ENCODE measurements at places on chromosomes 4 and X. TPM values are rescaled to one million over a fixed set of nuclear protein-coding genes. Genes with fewer than 3 reads are reported as not detected.

- no peak overlapping the region for H3K27ac ChIP-seq
- H3K27me3 ChIP-seq, result no peaks in the 10 kb centered on the region
- H3K4me1 ChIP-seq, result no peaks in the 10 kb centered on the region
- H3K4me3 ChIP-seq, result no peak overlapping the region
These were observed 37.8 kb downstream of the PHKA2 start for GRCh38 chrX:18946157-18946556.

DNA sequence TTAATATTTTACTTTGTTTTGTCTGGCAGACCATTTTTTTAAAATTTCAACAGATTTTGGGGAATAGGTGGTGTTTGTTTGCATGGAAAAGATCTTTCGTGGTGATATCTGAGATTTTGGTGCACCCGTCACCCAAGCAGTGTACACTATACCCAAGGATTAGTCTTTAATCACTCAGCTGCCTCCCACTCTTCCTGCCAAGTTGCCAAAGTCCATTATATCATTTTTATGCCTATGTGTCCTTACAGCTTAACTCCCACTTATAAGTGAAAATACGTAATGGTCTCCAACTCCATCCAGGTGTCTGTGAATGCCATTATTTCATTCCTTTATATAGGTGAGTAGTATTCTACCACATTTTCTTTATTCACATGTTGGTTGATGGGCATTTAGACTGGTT lies 281.7 kb upstream of the GK2 start:
- DNase-seq, result no peak
- H3K27ac ChIP-seq, result no peak overlapping the region
- H3K27me3 ChIP-seq, result no peaks in the 10 kb centered on the region
- no peaks in the 10 kb centered on the region for H3K36me3 ChIP-seq

DNA sequence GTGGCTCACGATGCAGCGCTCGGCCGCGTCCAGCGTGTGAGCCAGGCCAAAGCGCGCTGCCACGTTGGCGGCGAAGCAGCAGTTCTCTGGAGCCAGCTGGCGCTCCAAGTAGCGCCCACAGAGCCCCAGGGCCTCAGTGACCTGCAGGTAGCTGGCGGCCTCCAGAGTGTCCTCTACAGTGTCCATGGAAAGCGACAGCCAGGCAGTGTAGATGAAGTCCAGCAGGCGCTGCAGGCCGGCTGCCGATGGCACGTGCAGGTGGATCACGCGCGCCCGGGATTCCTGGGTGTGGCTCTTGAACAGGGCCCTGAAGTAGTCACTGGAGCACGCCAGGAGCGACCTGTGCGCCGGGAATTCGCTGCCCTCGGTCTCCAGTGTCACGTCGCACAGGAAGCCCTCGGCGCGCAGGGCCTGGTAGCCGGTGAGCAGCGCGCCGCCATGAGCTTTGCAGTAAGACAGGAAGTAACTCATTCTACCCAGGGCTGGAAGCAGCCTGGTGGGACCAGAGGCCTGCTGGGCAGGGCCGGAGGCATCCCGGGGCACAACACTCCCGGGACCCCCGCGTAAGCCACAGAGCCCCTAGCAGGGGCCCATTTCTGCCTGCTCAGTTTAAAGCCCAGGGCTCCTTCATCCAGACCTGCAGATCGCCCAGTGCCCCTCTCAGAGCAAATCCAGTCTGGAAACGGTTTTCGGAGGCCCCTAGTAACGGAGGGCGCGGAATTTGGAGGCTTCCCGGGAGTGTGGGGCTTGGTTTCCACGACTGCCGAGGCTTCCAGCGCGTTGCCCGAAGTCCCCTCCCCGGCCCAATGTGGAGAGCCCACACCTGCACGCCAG lies 595 bp downstream of the KLHL34 start:
- H3K4me3 ChIP-seq, result no peak overlapping the region
- no peak for DNase-seq
- no peaks in the 10 kb centered on the region for H3K4me1 ChIP-seq
- no peaks in the 10 kb centered on the region for H3K36me3 ChIP-seq
- peaks cover 10% of the 10 kb centered on the region for H3K27me3 ChIP-seq

GRCh38 chr4:31016322-31017061 lies 296.3 kb downstream of the PCDH7 start:
- no peak overlapping the region for H3K4me3 ChIP-seq
- no peaks in the 10 kb centered on the region for H3K4me1 ChIP-seq
- no peak overlapping the region for H3K27ac ChIP-seq
- no peaks in the 10 kb centered on the region for H3K36me3 ChIP-seq
- no peaks in the 10 kb centered on the region for H3K27me3 ChIP-seq

DNA sequence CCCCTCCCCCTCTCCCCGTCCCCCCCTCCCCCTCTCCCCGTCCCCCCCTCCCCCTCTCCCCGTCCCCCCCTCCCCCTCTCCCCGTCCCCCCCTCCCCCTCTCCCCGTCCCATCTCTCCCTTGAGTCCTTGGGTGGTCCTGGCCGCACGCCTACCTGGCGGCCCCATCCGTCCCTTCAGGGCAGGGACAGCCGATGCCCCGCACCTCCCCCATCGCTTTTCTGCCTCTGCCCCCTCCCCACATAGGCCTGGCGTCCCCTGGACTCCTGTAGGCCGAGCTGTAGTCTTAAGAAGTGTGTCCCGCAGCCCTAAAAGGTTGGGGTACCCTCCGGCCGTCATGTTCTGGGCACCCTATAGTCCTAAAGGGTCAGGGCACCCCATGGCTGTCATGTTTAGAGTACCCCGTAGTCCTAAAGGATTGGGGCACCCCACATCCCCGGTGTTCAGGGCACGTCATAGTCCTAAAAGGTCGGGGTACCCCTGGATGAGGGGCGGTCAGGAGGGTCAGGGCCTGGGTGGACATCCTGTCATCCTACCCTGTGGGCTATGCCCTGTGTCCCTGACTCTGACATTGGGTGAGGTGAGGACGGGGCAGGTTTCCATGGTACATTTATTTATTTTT lies 10.8 kb upstream of the GTPBP6 start:
- H3K4me1 ChIP-seq, result peaks cover 11% of the 10 kb centered on the region
- H3K27me3 ChIP-seq, result peaks cover 22% of the 10 kb centered on the region
- H3K27ac ChIP-seq, result no peak overlapping the region
- H3K4me3 ChIP-seq, result no peak overlapping the region
- DNase-seq, result no peak

DNA sequence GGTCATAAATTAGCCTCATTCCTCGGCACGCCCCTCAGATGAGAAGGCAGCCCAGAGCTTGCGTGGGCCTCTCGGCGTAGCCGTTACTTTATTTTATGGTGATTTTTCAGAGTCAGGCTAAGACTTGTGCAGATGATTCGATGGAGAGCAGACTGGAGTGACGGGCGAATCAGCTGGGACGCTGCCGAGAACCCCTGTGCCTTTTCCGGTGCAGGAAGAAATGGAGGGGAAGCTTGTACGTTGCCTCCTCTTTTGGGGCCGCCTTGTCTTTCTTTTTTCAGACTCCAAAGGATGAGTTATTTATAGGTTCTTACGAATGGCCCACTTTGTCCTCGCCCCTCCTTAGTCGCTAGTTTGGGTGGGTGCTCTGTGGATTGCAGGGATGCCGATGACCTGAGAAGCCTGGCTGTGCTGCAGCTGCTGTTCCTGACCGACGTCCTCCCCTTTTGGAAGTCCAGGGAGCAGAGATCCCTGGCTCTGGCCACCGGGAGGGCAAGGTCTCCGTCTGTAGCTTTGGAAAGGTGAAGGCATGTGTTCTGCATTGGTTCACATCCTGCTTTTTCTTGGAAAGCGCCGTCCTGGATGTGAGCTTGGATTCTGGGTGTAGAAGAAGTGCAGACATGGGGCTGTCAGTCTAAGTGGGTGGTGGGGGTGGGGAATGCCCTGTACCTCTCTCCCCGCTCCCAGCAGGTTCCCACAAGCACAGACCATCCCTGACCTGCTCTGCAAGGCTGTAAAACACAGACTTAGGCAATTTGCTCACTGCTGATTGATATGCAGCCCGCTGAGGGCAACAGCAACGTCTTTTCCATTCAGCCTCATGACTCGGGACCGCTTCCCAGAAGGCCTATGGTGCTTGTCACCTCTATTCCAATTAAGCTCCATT lies 9.3 kb downstream of the SORCS2 start:
- peak; percentile 18 for DNase-seq
- no peaks in the 10 kb centered on the region for H3K4me1 ChIP-seq
- no peak overlapping the region for H3K27ac ChIP-seq
- H3K27me3 ChIP-seq, result peaks cover 3% of the 10 kb centered on the region
- H3K36me3 ChIP-seq, result no peaks in the 10 kb centered on the region

- H3K36me3 ChIP-seq, result no peaks in the 10 kb centered on the region
- DNase-seq, result no peak
- H3K4me3 ChIP-seq, result no peak overlapping the region
- H3K27ac ChIP-seq, result no peak overlapping the region
- no peaks in the 10 kb centered on the region for H3K4me1 ChIP-seq
These were observed 15.4 kb downstream of the IRAK1 start for GRCh38 chrX:154004315-154004714.

GRCh38 chrX:68652326-68653170 lies 5.1 kb downstream of the STARD8 start:
- no peaks in the 10 kb centered on the region for H3K36me3 ChIP-seq
- H3K4me3 ChIP-seq, result no peak overlapping the region
- H3K27me3 ChIP-seq, result no peaks in the 10 kb centered on the region
- no peak for DNase-seq
- no peak overlapping the region for H3K27ac ChIP-seq

GRCh38 chr4:134948110-134948642 lies 746.6 kb upstream of the PABPC4L start:
- DNase-seq, result no peak
- H3K4me1 ChIP-seq, result no peaks in the 10 kb centered on the region
- no peak overlapping the region for H3K27ac ChIP-seq
- no peak overlapping the region for H3K4me3 ChIP-seq
- no peaks in the 10 kb centered on the region for H3K27me3 ChIP-seq

GRCh38 chrX:45801554-45801953 lies 600.9 kb upstream of the DIPK2B start:
- H3K36me3 ChIP-seq, result no peaks in the 10 kb centered on the region
- no peak for DNase-seq
- no peak overlapping the region for H3K27ac ChIP-seq
- H3K4me1 ChIP-seq, result no peaks in the 10 kb centered on the region

DNA sequence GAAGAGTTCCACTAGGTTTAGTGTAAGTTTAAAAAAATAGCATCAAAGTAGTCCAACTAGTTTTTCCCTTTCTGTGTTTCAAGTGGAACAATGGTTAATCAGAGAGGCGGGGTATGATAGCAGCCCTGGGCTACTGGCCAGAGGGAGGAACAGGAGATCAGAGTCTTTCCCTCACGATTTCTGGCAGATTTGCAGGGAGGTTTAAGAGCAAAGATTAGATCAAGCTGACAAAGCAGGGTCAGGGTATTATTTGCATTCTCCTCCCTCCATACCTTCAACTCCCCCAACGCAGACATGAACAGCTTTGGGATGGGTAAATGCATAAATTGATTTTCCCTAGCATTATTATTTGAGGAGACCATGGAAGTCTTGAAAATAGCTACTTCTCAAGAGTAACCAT lies 277.6 kb upstream of the DIAPH2 start:
- H3K4me3 ChIP-seq, result no peak overlapping the region
- H3K36me3 ChIP-seq, result no peaks in the 10 kb centered on the region
- no peak overlapping the region for H3K27ac ChIP-seq

DNA sequence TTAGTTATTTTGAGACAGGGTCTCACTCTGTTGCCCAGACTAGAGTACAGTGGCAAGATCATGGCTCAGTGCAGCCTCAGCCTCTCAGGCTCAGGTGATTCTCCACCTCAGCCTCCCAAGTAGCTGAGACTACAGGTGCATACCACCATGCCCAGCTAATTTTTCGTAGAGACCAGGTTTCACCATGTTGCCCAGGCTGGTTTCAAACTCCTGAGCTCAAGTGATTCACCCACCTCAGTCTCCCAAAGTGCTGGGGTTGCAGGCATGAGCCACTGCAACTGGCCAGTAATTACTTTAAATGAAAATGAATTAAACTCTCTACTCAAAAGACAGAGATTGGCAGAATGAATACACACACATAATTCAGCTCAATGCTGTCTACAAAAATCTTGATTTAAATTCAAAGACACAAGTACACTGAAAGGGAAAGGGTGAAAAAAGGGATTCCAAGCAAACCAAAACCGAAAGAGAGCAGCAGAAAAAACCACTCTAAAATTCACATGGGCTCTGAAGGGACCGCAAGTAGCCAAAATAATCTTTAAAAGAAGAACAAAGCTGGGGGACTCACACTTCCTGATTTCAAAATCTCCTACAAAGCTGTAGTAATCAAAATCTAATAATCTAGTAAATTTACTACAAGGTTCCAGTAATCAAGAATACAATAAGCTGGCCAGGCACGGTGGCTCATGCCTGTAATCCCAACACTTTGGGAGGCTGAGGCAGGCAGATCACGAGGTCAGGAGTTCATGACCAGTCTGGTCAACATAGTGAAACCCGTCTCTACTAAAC lies 11.8 kb upstream of the SPON2 start:
- peaks cover 8% of the 10 kb centered on the region for H3K4me1 ChIP-seq
- peak overlapping the region; percentile 15 for H3K4me3 ChIP-seq
- H3K27me3 ChIP-seq, result no peaks in the 10 kb centered on the region
- DNase-seq, result no peak
- no peaks in the 10 kb centered on the region for H3K36me3 ChIP-seq

GRCh38 chr4:81565142-81565870 lies 93.6 kb upstream of the RASGEF1B start:
- no peaks in the 10 kb centered on the region for H3K36me3 ChIP-seq
- H3K4me3 ChIP-seq, result peak overlapping the region; percentile 35
- H3K27me3 ChIP-seq, result no peaks in the 10 kb centered on the region
- peaks cover 24% of the 10 kb centered on the region for H3K4me1 ChIP-seq

DNA sequence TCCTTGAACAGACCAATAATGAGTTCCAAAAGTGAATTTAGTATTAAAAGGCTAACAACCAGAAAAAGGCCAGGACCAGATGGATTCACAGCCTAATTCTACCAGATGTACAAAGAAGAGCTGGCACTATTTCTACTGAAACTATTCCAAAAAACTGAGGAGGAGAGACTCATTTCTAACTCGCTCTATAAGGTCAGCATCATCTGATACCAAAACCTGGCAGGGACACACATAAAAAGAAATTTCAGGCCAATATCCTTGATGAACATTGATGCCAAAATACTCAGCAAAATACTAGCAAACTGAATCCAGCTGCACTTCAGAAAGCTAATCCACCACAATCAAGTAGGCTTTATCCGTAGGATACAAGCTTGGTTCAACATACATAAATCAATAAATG lies 35.8 kb upstream of the USP46 start:
- H3K27me3 ChIP-seq, result no peaks in the 10 kb centered on the region
- H3K36me3 ChIP-seq, result no peaks in the 10 kb centered on the region
- DNase-seq, result no peak
- H3K4me1 ChIP-seq, result no peaks in the 10 kb centered on the region
- H3K27ac ChIP-seq, result no peak overlapping the region
- no peak overlapping the region for H3K4me3 ChIP-seq

DNA sequence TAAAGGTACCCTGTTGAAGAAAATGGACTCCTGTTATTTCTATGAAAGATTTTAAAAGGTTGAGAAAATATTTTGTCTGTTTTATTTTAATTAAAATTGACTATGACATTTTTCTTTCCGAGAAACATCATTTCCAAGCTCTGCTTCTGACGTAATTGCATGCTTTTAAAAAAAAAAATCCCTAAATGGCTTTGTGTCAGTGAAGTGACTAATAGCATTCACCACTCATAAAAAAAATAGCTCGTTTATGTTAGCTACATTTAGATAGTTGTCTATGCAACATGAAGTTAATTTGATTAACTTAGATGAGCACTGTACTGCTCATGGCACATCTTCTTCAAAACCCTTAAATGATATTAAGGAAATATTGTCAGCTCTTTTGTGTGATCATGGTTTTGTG lies 105.1 kb upstream of the KLHL13 start:
- no peak overlapping the region for H3K4me3 ChIP-seq
- H3K36me3 ChIP-seq, result no peaks in the 10 kb centered on the region
- H3K27me3 ChIP-seq, result no peaks in the 10 kb centered on the region
- H3K27ac ChIP-seq, result no peak overlapping the region

The PNMA6A gene
- total RNA-seq, result 1.2 TPM

The ERVMER34-1 gene
- 1.5 TPM for total RNA-seq

The SCD5 gene
- 17.7 TPM for total RNA-seq

The TRIM60 gene
- not detected for total RNA-seq

The TCP11X2 gene
- 0.27 TPM for total RNA-seq

The TMPRSS11D gene
- not detected for total RNA-seq

The EGFL6 gene
- total RNA-seq, result 9.3 TPM

The C4orf54 gene
- not detected for total RNA-seq
